CD4-positive, alpha-beta T cell treated with Interleukin-21 for 1 hour (primary cell): ENCODE measurements at places on chromosomes 11 and 22.

GRCh38 chr22:43811777-43812148 is 342 bp downstream of the EFCAB6 start:
- DNase-seq: no peak

- no peak for DNase-seq
These were observed 494.6 kb upstream of the FAT3 start for GRCh38 chr11:91730057-91730456.

DNA sequence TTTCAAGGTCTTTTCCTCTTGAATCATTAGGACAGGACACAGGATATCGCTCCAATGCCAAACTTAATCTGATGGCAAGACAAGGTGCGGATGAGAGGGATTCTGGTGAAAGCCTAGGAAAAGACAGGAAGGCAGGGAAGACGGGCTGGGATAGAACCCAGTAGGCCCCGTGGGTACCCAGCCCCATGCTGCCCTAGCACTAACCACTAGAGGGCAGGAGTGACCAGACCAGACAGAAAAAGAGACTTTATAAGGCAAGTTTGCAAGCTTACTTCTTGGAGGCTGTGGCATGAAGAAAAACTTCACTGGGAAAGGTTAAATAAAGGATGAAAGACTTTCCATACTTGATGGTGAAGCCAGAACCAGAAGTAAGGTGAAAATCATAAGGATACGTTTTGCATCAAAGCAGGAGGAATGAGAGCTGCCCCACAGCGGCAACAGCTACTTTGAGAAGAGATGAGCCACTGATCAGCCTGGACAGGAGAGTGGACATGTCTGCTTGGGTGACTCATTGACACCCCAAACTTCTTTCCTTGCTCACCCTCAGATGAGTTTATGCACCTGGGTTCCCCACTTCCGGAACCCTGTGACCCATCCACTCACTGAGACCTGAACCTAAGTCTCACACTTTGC is 39.8 kb downstream of the SYN3 start:
- DNase-seq: peak; percentile 15

DNA sequence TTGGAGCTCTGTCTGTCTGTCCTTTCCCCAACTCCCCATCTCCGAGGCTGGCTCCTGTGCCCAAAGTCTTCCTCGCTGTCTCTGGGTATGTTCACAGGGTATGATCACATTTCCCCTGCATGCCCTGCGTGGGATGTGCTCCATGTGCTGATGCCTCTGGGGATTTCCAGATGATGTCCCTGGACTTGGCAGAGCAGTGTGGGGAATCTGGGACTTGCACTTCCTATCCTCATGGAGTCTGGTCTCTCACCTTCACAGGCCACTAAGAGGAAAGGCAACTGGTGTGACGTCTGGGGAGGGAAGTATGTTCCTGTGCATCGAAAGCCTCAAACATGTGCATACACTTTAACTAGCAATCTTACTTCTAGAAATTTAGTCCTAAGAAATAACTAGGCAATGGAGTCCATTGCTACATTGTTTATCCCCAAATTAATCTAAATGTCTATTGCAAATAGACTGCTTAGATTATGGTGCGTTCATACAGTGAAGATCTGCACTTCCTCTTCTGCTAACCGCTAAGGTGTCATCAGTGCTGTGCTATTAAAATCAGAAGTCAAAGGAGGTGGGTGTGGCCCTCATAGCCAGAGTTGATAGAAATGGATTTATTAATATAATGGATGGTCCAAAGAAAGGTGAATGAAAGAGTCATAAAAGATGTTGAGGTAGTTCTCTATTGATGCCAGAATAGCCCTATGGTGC is 20.8 kb downstream of the TIMP3 start:
- DNase-seq: no peak

- no peak for DNase-seq
These were observed 14.2 kb downstream of the PDE3B start for GRCh38 chr11:14657841-14658240.

DNA sequence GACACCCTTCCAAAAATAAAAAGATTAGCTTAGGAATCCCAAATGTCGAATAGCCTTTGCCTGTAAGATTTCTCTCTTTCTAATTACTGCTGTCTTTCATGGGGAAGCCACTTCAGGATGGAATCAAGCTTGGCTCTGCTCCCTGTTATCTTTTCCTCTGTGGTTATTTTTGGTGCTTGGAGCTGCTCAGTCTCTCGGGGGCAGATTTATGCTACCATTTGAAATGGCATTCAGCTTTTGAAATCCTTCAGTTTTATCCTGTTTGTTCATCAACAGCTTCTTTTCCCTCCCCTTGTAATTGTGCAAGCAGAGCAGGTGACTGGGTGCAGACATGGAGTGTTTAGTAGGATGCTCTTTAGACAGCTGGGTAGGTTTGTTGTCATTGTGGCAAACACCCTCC is 111.0 kb downstream of the DBX1 start:
- no peak for DNase-seq

GRCh38 chr22:34333285-34333684 is 413.0 kb upstream of the LARGE1 start:
- DNase-seq: no peak

GRCh38 chr11:5123802-5124521 is 14.2 kb downstream of the OR52A5 start:
- DNase-seq: peak; percentile 47

- DNase-seq: no peak
These were observed 267.2 kb downstream of the RAB38 start for GRCh38 chr11:87908086-87908485.

GRCh38 chr11:45388472-45388871 is 102.3 kb upstream of the SYT13 start:
- no peak for DNase-seq

- no peak for DNase-seq
These were observed 740.9 kb upstream of the LRRC4C start for GRCh38 chr11:42200311-42200710.

GRCh38 chr11:68750195-68751003 is 921 bp downstream of the TESMIN start:
- peak; percentile 18 for DNase-seq

- DNase-seq: no peak
These were observed 3.6 kb downstream of the CDHR5 start for GRCh38 chr11:620935-621814.

GRCh38 chr11:89493431-89493830 is 2.3 kb upstream of the NOX4 start:
- no peak for DNase-seq

DNA sequence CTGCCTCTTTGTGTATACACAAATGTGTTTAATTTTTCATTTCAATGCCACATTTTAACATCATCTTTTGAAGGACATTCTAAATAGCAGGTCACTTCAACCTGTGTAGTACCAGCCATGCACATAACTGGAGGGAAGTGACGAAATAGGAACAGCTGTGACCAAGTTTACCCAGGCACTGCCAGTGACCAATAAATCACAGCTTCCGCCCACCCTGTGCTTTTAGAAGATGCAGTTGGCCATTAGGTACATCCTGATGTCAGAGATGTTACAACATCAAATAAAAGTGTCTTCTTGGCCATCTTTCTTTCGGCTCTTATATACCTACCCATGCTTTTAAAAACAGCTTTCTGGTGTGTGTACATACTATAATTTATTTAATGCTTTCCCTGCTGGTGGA is 7.8 kb downstream of the LDLRAD3 start:
- DNase-seq: no peak

- no peak for DNase-seq
These were observed 65.1 kb downstream of the SLC22A12 start for GRCh38 chr11:64655941-64656601.

- no peak for DNase-seq
These were observed 10.9 kb downstream of the MAPK8IP2 start for GRCh38 chr22:50611341-50612060.

- DNase-seq: no peak
These were observed 4.3 kb downstream of the ZC3H7B start for GRCh38 chr22:41305646-41306045.

GRCh38 chr11:6586434-6587359 is 16.7 kb downstream of the RRP8 start:
- no peak for DNase-seq

DNA sequence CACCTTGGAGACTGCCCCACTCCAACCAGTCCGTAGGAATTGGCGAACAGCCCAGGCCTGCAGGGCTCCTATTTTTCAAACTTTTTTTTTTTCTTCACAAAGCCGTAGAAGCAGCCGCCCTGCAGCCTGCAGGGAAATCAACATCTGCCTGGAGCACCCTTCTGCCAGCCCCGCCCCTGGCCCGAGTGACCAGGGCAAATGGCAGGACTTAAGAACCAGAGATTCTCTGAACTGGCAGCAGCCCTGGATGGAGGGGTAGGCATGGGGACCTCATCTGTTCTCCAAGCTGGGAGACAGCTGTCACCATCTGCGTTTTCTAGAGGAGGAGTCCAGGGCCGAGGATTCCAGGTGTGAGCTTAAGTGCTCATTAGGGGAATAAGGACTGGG is 5.6 kb downstream of the SCN2B start:
- no peak for DNase-seq

DNA sequence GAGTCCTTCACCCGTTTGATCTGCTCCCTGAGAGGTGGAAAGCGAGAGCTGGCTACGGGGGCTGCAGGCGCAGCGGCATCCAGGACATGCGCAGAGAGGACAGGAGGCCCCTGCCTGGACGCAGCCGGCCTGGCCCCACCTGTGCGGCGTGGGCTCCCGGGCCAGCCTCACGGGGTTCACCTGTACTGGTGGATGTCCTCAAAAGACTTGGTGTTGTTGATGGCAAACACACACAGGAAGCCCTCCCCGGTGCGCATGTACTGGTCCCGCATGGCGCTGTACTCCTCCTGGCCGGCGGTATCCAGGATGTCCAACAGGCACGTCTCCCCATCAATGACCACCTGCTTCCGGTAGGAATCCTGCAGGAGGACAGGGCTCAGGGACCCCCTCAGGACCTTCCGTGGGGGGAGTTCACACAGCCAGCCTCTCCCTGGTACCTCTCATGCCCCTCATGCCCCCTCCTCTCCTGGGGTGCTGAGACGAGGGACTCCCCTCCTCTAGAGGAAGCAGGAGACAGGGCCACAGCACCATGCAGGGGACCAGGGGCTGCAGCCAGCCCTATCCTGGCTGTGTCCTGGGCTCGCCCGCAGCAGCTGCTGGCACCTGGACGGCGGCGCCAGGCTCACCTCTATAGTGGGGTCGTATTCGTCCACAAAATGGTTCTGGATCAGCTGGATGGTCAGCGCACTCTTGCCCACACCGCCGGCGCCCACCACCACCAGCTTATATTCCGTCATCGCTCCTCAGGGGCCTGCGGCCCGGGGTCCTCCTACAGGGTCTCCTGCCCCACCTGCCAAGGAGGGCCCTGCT is 1.6 kb downstream of the HRAS start:
- DNase-seq: no peak

DNA sequence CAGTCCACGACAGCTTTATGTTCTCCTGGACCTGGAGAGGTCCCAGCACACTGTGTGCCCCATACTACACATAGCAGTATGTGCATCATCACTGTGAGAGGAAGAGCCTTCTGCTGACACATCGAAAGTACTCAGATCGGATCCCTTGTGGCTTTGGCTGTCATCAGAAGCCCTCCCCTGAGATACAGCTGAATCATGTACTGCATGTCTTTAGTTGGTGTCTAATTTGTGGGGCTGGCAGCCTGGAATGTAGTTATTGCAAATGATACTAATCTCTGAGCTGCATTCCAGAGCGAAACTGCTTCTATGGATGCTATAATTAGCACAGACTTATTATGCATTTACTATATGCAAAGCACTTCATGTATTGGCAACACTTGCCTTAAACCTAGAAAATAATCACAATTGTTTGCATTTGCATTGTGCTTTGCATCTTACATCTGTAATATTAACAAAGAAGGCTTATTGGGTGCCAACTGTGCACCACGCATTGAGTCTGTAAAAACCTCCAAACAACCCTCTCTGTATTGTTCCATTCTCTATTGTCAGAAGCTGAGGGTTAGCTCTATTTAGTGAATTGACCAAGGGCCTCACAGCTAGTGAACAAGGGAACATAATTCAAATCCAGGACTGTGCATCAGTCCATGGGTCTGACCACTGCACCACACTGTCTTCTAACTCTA is 89.2 kb upstream of the CRTAM start:
- peak; percentile 61 for DNase-seq

DNA sequence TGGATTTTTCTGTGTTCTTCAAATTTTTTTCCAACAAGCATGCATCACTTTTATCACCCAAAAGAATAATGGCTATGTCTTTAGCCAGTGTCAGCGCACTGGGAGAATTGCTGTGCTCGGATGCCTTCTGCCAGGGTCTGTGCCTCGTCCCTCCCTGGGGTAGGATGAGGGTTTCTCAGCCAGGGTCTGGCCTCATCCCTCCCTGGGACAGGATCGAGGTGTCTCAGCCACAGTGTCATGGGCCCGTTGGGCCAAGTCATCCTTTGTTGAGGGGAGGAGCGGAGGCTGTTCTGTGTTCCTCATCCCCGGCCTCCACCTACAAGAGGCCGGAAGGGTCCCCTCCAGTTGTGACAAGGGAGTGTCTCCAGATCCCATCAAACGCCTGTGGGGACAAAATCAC is 22.7 kb downstream of the LINC01488 start:
- DNase-seq: no peak

DNA sequence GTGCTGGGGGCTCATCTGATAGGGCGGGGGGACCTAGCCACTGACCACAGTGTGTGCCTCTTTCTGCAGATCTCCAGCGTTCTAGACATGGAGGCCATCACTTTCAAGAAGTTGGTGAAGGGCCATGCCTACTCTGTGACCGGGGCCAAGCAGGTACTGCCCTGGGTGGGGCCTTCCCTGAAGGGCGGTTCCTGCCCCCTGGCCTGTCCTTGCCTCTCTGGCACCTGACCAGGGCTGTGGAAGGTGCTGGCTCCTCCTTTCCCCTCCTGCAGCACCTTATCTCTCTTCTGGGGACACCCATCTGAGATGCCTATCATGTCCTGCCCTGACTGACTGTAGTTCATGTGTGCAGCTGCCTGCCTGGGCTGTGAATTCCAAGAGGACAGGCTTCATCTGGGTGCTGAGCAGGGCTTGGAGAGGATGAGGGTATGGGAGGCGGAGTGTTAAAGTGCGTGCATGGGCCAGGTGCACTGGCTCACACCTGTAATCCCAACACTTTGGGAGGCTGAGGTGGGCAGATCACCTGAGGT is 5.5 kb downstream of the CAPN1 start:
- DNase-seq: no peak

- DNase-seq: no peak
These were observed 133.0 kb downstream of the ATG16L2 start for GRCh38 chr11:72947229-72947628.

GRCh38 chr11:71330349-71330748 is 78.0 kb upstream of the SHANK2 start:
- no peak for DNase-seq
